CD4-positive, alpha-beta T cell treated with Interleukin-15 for 4 hours (primary cell): ENCODE measurements at places on chromosomes 16 and 17.
A peak's percentile ranks its signal among the peaks of the same experiment; 100 is the strongest.

DNA sequence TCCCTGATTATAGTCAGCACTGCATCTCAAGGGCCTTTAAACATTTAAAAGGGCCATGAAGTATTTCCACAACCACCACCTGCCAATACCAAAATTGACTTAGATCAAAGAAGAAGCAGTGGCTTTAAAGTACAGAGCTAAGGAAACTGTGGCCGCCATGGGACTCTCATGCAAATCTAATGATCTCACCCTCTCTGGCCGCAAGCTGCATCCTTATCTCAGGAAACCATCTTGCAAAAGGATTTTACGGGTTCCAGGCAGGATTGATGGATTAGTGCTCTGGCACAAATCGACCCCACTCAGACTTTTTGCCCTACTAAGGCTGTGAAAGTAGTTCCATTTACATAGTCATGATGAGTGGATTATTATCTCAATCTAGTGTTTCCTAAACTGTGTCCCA lies 22.6 kb downstream of the CDRT4 start:
- DNase-seq, result no peak

DNA sequence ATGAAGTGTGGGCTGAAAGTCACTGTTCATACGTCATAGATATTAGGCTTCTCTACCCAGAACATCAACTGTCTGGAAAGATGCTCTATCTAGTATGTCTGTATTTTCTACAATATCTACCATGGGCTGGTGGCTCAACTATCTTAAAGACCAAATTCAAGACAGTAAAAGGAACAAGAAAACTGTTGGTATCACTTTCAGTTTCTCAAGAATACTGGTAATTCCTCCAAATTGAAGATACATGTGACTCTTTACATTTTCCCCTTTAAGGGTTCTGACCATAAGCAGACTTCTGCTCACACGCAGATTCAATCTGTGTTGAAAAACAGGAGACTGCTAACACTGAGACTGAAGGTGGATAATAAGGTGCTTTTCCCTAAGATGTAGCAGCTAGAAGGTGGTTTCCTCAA lies 24.2 kb downstream of the XPO6 start:
- no peak for DNase-seq

GRCh38 chr16:54203384-54203783 lies 83.2 kb downstream of the IRX3 start:
- no peak for DNase-seq

DNA sequence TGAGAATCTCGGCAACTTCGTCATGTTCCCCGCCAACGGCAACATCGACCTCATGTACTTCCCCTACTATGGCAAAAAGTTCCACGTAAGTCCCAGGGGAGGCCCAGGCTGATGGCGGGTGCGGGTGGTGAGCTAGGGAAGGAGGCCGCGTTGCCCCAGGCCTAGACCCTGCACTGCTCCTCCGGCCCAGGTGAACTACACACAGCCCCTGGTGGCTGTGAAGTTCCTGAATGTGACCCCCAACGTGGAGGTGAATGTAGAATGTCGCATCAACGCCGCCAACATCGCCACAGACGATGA lies 4.8 kb downstream of the ATP1B2 start:
- no peak for DNase-seq

DNA sequence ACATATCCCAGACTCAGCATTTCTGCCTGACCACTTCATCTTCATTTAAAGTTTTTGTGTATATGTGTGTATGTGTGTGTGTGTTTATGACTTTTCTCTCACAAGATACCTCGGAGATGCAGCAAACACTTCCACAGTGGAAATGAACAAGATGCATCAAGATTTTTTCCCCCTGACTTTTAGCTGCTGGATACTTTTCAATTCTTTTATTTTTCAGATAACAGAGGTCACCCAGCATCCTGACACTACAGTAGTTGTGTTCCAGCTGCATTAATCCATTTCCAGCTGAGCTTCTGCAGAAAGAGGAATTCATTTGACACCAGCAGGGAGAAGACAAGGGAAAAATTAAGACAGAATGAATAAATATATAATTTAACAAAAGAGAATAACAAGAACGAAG lies 130.2 kb upstream of the PSMD7 start:
- no peak for DNase-seq

- DNase-seq, result no peak
Measured at GRCh38 chr16:53991754-53992378, 287.9 kb downstream of the FTO start.

DNA sequence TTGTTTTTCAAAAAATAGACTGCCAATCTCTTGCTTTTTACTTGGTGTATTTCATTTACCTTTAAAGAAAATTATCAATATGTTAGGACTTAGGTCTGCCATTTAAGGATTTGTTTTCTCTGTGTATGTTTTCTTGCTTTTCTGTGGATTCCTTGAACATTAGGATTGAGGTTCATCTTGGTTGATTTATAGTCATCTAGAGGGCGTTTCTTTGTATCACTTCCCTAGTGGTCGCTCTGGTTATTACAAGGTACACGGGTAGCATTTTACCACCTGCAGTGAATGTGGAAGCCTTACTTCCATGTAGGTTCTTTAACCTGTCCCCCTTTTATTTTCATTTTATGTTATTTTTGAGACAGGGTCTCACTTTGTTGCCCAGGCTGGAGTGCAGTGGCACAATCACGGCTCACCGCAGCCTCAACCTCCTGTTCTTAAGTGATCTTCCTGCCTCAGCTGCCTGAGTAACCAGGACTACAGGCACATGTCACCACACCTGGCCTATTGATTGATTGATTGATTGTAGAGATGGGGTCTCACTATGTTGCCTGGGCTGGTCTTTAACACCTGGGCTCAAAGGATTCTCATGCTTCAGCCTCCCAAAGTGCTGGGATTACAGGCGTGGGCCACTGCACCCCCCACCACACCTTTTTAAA lies 35.2 kb upstream of the CBX4 start:
- peak; percentile 43 for DNase-seq

DNA sequence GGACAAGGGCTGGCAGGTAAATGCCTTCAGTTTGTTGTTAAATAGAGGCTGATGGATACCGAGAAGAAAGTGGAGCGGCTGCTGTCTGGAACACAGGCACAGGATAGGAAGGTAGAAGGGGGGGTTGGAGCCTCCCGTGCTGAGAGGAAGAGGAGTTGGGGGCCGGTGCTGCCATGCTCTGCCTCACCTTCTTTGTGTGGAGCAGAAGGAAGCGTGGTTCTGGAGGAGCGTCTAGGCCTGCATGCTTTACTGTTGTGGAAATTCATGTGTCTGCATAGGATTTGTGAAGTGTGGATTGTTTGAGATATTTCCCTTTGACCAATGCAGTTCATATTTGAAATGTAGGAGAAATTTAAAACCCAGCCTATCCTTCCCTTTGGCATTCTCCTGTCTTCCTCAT lies 52.3 kb downstream of the FOXK2 start:
- DNase-seq, result no peak

GRCh38 chr17:82315703-82316358 lies 1.6 kb downstream of the CD7 start:
- DNase-seq, result peak; percentile 43

DNA sequence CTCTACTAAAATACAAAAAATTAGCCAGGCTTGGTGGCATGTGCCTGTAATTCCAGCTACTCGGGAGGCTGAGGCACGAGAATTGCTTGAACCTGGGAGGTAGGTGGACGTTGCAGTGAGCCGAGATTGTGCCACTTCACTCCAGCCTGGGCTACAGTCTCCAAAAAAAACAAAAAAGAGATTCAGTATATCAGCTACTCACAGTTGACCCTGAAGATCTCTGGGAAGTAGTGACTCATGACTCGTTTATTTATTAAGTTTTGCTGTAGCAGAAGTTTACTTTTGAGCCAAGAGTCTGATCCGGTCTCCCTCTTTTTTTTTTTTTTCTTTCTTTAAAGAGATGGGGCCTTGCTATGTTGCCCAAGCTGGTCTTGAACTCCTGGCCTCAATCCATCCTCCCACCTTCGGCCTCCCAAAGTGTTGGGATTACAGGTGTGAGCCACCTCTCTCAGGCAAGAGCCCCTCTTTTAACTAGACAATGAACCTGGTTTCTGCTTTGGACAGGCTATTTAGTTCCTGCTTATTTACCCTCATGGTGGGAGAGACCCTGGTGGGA lies 4.4 kb downstream of the MVP start:
- DNase-seq, result no peak

GRCh38 chr16:65808790-65809189 lies 557.7 kb upstream of the CDH5 start:
- DNase-seq, result no peak

DNA sequence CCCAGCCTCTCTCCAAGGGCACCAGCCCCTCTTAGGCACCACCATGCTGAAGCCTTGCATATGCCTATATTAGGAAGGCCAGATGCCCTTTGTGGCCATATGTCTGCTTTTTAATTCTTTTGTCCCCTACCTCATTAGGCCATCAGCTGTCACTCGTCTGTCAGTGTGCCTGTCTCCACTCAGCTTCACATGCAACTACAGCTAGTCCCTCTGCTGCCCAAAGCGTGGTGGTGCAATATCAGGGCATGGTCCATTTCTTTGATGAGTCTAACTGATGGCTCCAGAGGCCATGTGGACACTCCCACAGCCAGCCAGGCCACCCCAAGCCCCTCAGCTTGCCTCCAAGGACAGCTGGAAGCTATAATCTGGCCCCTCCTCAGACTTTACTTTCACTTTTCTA lies 36.3 kb downstream of the MYO18A start:
- peak; percentile 16 for DNase-seq

GRCh38 chr17:1179112-1179817 lies 516 bp downstream of the ABR start:
- peak; percentile 15 for DNase-seq

DNA sequence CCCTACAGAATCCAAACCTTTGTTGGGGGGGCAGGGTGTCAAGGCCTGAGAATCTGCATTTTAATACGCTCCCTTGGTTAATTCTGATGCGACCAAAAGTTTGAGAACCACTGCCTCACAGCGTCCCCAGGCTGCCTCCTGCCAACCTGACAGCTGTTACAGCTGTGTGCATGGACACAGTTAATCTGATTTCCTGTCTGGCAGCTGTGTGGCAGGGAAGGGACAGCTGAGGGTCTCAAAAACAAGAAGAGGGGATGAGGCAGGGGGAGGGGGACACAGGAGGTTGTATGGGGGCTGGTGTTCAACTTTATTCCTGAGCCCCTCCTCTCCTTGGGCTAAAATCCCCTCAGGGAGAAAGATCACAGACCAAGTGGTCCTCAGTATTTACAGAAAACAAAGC lies 17.5 kb downstream of the HDAC5 start:
- no peak for DNase-seq

DNA sequence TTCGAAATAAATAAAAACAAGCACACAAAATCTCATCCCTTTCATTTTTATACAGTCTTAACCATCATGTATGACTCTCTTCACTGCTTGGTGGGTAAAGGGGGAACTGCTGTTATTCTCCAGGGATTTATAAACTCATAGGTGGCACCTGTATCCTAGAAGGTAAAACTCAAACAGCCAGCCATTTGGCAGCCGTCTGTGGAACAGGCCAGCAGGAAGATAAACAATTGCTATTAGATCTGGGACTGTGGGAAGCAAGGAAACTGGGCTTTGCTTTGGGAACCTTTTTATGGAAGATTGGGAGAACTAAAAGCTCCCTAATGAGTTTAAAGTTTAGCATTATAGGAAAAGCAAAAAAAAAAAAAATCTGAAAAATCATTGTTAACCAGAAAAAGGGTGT lies 126.0 kb downstream of the TANGO6 start:
- no peak for DNase-seq

DNA sequence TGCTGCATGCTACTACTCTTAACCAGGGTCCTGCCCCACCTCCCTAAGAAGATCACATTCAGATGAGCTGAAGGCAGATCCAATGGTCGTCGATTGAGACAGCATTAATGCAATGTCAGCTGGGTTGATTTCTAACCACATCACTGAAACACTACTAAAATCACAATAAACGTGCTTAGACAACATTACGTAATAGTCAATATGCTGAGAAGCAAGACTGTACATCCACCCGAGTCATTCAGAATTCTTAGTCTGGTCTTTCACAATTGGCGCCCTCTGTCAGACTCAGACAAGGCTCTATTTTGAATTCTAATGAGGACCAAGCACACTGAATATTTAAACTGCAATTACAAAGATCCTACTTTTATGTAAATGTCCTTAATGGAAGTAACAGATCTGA lies 205.2 kb downstream of the STX8 start:
- DNase-seq, result no peak

- DNase-seq, result peak; percentile 62
Measured at GRCh38 chr17:17305281-17305801, 2.2 kb downstream of the NT5M start.

DNA sequence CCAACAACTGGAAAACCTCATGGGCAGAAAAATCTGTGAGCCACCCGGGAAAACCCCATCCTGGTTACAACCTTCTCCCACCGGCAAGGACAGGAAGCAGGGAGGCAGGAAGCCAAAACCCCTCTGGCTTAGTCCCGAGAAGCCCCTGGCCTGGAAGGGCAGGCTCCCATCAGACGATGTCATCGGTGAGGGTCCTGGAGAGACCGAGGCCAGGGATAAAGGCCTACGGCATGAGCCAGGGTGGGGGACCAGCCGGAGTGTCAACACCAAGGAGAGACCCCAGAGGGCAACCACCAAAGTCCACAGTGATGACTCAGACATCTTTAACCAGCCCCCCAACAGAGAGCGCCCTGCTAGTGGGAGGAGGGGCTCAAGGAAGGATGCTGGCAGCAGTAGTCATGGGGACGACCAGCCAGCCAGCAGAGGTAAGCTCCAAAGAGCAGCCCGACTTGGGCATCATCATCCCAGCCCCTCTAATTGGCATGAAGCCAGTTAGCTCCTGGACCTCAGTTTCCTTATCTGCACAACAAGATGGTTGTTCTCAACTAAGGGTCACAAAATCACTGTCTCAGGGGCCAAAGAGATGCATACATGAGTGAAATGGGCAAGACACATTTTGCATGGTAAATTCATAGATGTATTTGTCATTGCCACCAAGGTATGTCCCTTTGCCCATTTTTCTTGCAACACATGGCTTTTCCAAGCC lies 190.7 kb downstream of the KATNIP start:
- DNase-seq, result no peak

DNA sequence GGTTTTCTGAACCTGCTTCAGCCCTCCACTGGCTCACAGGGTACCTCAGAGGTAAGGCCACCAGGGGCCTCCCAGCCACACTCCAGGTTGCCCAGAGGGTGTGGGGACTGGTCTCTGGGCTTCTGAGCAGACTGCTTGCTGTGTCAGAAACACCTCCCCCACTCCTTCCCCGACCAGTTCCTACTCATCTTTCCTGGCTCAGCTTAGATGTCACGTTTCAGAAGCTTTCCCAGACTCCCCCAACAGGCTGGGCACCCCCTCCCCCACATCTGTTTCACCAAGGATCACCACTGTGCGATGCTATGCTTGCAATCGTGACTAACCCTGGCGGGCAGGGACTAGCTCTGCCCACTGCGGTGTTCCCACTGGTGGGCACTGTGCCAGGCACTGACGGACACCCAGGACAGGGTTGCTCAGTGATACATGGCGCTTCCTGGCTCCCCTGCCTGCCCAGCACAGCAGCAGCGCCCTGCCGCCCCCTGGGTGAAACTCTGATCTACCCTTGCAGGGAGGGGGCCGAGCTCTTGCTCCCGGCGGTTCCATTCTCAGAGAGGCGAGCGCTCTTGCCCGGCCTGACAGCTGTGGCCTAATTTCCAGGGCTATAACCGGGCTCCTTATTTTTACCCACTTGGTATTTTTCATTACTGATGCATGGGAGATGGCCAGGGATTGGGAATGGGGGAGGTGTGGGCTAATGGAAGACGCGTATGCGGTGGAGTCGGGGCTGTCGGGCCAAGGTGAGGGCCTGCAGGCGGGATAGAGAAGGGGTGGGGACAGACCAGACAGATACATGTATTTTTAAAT lies 29.4 kb upstream of the MTSS2 start:
- DNase-seq, result no peak
